Smooth muscle cell of the coronary artery (primary cell): ENCODE measurements at places on chromosomes 7 and 10. TPM values are rescaled to one million over a fixed set of nuclear protein-coding genes. Genes with fewer than 3 reads are reported as not detected.

The COL28A1 gene
- not detected in 2 replicates for total RNA-seq

The NYAP1 gene
- 0.12 and 0.38 TPM in 2 replicates for total RNA-seq

The SLC18A3 gene
- total RNA-seq, result under 0.01 TPM in 1 of 2 replicates, not detected in the other

The BAG3 gene
- total RNA-seq, result 2.5 and 12.1 TPM in 2 replicates

The SPDYE6 gene
- 0.23 TPM in 1 of 2 replicates, not detected in the other for total RNA-seq

The ZNF727 gene
- 0.15 and 0.35 TPM in 2 replicates for total RNA-seq

The PPP1R3C gene
- 33.9 and 36.7 TPM in 2 replicates for total RNA-seq

The WEE2 gene
- not detected in 2 replicates for total RNA-seq
